WTC11 (cell line): ENCODE measurements at places on chromosomes 4 and X. TPM values are rescaled to one million over a fixed set of nuclear protein-coding genes. Genes with fewer than 3 reads are reported as not detected.

TMEM31 gene
- 0.24 to 0.34 TPM (median 0.27 TPM) in 3 replicates for total RNA-seq

MSANTD1 gene
- total RNA-seq: 0.98 to 1.1 TPM (median 0.99 TPM) in 3 replicates

- H3K4me1 ChIP-seq: no peaks in the 10 kb centered on the region
- no peaks in the 10 kb centered on the region for H3K27me3 ChIP-seq
- H3K36me3 ChIP-seq: no peaks in the 10 kb centered on the region
- no peak overlapping the region for H3K4me3 ChIP-seq
- no peak for DNase-seq
- no peak overlapping the region for H3K27ac ChIP-seq
These were observed 62.7 kb upstream of the EDNRA start for GRCh38 chr4:147418226-147418625.

DNA sequence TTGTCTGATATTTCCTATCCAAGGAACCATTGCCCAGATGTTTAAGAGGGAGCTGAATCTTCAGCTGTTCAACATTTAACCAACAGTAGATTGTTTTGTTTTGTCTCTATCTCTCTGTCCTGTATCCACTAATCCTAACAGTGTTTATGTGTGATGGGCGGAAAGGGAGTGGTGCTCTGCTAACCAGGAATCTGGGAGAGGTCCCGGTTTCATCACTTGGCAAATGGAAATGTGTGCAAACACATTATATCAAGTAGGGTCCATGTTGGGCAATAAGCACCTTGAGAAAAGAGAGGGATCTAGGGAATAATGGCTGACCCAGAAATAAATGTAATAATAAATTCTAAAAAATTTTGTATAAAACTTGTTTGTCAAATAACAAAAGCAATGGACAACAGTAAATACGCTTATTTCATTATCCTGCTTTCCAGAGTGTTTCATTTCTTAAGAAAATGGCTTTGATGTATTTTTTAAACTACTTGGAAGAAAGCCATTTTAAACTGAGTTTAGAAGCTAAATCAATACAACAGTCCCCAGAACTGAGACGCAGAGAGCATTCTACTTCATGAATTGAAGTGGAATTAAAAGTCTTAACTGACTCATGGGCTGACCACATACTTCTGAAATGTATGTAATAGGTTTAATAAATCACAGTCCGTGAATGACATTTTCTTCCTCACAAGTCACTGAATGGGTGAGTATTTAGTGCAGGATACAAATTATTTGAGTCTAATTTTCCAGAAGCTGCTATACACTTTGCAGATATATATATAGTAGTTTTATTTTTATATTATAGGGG, 55.8 kb downstream of the EMCN start:
- no peaks in the 10 kb centered on the region; the same call in 1 of the 2 replicates for H3K27me3 ChIP-seq
- H3K4me1 ChIP-seq: no peaks in the 10 kb centered on the region
- no peak for DNase-seq
- H3K36me3 ChIP-seq: no peaks in the 10 kb centered on the region
- H3K27ac ChIP-seq: no peak overlapping the region
- H3K4me3 ChIP-seq: no peak overlapping the region

- H3K27ac ChIP-seq: no peak overlapping the region
- H3K4me1 ChIP-seq: peaks cover 3% of the 10 kb centered on the region; the same call in 1 of the 2 replicates
- peaks cover 9% of the 10 kb centered on the region for H3K36me3 ChIP-seq
- H3K4me3 ChIP-seq: no peak overlapping the region
These were observed 423.1 kb downstream of the ADAM29 start for GRCh38 chr4:175341203-175341755.

DNA sequence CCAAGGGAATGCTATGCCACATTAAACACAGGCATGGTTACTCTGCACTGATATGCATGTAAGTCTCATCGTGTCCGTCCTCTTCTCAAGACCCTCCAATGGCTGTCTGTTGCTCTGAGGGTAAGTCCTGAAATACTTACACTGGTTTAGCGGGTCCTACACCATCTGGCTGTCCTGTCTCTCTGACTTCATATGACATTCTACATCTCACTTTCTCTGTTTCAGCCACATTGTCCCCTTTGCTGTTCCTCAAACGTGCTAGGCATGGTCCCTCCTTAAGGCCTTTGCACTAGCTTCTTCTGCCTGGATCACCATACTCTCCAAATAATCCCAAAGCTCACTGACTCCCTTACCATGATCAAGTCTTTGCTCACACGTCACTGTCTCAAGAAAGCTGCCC, 131.4 kb downstream of the PALLD start:
- peaks cover 15% of the 10 kb centered on the region for H3K27me3 ChIP-seq
- no peak overlapping the region for H3K27ac ChIP-seq
- no peak for DNase-seq
- H3K4me1 ChIP-seq: peaks cover 32% of the 10 kb centered on the region

DNA sequence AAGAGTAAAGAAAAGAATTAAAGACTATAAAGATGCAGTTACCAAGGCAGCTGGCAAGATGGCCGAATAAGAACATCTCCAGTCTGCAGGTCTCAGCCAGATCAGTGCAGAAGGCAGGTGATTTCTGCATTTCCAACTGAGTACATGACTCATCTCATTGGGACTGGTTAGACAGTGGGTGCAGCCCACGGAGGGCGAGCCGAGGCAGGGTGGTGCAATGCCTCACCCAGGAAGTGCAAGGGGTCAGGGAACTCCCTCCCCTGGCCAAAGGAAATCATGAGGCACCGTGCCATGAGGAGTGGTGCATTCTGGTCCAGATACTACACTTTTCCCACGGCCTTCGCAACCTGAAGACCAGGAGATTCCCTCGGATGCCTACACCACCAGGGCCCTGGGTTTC, 20.5 kb downstream of the SPIN4 start:
- no peak overlapping the region for H3K27ac ChIP-seq
- peaks cover 6% of the 10 kb centered on the region for H3K36me3 ChIP-seq
- H3K4me1 ChIP-seq: peaks cover 4% of the 10 kb centered on the region
- no peak for DNase-seq
- H3K4me3 ChIP-seq: no peak overlapping the region

GRCh38 chrX:113399506-113400192, 559.0 kb upstream of the AMOT start:
- H3K4me3 ChIP-seq: no peak overlapping the region
- H3K27ac ChIP-seq: peak overlapping the region; percentile 96
- H3K4me1 ChIP-seq: peaks cover 38% of the 10 kb centered on the region
